ENCODE measurements at places on chromosomes 3 and 15.
A peak's percentile ranks its signal among the peaks of the same experiment; 100 is the strongest.

GRCh38 chr15:82047453-82048400 is 1.9 kb upstream of the MEX3B start:
- DNase-seq = no peak

DNA sequence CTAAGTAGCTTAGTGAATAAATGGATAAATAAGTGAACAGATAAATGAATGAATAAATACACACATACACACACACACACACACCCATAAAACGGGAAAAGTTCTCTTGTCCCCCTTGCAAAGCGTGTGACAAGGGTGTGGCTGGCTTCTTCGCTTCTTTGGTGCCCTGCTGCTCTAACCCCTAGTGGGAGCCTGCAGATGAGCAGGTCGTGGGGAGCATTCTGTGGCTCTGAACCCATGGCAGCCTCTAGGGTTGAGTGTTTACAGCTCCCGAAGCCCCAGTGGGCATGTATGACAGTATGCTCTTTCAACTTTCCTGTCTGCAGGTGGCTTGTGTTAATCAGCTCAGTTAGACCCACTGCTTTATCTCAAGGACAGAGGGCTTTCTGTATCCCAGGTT is 582.3 kb downstream of the EDEM1 start:
- no peak for DNase-seq

DNA sequence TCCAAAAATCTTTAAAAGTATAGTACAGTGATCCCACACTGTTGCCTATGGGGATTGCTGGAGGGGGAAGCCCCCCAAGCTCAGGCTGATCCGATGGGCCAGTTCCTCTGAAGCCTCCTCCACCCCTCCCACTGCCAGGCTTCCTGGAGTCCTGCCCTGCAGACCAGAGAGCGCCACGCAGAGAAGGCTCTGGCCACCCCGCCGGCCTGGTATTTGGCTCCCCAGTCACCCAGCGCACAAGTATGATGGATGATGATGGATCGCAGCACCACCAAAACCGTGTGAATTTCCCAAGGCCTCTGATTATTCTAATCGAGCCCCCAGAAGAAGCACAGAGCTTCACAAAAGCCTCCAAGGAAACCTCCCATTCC is 259.0 kb downstream of the MECOM start:
- no peak for DNase-seq

GRCh38 chr3:109952924-109953323 is 615.6 kb upstream of the DPPA4 start:
- no peak for DNase-seq

DNA sequence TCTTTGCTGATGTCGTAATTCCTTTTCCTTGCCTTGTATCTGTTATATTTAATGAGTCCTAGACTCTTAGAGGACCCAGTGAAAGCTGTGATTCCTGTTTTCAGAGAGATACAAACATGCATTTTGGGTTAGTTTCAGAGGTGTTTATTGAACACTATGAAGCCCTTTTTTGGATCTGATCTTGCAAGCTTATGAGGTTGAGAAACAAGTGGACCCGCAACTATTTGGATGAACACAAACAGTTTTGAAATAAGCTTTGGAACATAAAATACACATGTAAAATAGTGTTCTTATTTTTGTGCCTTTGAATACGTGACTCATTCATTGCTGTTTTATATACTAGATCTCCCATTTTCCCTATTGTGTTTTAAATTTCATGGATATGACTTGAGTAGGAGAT is 33.5 kb downstream of the SNRK start:
- DNase-seq = no peak

DNA sequence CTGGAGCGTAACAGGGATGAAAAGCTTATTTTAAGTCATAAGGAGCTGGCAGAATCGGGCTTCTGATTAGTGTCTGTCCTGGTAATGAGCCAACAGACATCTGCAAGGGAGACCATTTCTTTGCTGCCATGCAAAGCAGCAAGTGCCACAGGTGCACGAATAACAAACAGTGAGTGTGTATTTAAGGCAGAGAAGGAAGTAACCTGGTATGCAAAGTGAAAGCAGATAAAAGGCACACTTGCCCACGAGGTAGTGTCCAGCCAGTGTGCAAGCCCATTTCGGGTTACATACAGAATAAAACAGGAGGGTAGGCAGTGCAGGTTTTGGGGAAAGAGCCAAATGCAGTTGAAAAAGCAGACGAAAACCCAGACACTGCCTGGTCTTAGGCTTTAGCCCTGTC is 1153.7 kb downstream of the SI start:
- no peak for DNase-seq

- no peak for DNase-seq
Observed at GRCh38 chr3:178631950-178632349, 95.7 kb downstream of the KCNMB2 start.

DNA sequence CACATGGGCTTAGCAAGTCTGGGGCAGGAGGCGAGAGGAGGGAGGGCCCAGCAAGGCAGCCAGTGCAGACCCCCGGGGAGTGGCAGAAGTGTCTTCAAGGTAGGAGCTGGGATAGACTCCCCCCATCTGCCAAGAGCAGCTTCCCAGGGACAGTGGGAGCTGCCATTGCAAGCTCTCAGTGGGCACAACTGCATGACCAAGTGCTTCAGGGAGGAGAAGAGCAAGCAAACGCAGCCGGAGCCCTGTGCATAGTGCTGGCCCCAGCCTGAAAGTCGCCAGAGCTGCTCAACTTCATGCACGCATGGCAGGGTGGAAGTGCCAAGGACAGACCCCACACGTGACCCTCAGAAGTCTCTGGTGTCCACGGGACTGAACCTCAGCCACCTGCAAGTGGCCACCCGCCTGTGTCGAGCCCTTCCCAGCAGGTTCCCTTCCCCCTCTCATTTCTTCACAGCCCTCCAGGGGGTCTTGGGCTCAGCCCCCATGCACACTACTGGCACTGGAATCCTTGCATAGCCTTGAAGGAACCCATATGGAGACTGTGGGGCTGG is 89.4 kb downstream of the PLXNA1 start:
- no peak for DNase-seq

- DNase-seq = no peak
Observed at GRCh38 chr3:34995796-34996430, 643.4 kb upstream of the ARPP21 start.

DNA sequence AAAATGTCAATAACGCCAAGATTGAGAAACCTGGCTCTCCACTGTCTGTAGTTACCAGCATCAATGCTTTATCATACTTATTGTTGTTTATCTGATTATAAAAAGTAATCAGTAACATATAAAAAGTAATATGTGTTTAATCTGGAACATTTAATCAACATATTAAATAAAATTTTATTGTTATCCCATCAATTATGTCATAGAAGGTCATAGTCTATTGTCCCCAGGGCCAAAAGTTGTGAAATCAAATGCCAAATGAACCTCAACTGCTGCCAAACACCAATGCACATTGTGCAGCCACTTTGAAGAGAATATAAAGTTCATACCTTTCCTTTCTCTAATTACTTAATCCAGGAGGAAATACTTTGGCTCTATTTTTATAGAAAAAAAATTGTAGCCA is 106.6 kb downstream of the EOMES start:
- DNase-seq = no peak

DNA sequence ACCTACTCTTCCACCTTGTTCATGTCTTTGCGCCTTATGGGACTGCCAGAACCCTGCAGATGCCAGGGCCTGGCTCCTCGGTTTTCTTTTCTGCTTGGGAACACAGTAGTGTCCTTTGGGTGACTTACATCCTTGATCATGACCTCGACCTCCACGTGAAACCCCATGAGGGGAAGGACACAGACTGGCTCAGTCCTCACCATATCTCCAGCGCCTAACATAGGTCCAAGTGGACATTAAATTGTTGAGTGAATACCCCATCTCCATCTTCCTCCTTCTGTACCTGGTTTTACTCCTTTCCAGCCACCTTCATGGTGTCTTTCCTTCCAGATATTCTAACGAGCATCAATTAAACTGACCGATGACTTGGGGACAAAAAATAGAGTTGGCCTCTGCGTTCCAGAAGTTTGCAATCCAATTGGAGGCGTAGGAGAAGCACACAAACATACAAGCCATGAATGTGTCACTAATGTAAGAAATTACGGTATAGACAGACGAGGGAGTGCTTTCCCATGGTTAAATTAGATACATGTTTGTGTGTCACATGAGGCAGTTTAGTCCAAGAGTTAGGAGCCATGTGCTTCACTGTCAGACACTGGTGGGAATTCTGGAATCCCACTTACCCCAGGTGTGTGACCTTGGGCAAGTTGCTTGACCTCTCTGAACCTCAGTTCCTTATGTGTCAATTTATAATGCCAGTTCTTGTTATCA is 907 bp upstream of the HERC1 start:
- DNase-seq = no peak

- DNase-seq = no peak
Observed at GRCh38 chr3:194497799-194498575, 11.2 kb upstream of the ATP13A3 start.

- no peak for DNase-seq
Observed at GRCh38 chr3:34957677-34958076, 681.6 kb upstream of the ARPP21 start.

- no peak for DNase-seq
Observed at GRCh38 chr15:65937476-65937875, 68.2 kb downstream of the RAB11A start.

- DNase-seq = peak; percentile 18
Observed at GRCh38 chr3:99172736-99173657, 271.5 kb upstream of the DCBLD2 start.

DNA sequence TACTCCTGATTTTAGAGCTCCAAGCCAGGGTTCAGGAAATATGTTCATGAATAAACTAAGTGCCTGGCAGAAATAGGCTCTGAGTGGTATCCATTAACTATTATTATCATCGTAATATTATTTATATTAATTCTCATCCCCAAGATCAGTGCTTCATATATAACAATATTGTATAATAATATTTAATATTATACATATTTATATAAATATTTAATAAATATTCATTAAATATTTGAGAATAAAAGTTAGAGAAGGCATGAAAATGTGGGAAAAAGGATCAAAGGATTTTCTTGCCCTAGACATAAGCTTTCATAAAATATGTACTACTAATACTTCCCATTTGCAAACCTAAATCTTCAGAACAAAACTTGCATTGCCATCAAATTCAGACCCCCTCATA is 196.5 kb downstream of the ZMAT3 start:
- DNase-seq = no peak

GRCh38 chr3:106566277-106566676 is 697.5 kb upstream of the CBLB start:
- no peak for DNase-seq

DNA sequence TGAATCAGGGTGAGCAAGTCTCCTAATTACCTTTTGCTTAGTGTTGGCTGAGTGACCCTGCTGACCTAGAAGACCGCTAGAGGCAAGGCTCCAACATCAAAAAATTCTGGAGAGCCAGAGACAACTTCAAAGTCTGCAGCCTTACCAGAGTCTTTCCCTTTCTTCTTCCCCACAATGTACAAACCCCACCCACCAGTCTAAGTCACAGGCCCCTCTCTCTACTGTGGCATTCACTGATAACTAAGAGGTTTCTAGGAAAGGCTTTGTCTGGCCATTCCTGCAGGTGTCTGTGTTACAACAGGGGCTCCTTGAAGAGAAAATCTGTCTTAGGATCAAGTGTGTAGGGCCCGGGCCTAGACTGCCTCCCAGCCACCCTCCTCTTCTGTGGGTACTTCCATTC is 525 bp downstream of the MYH15 start:
- DNase-seq = no peak

DNA sequence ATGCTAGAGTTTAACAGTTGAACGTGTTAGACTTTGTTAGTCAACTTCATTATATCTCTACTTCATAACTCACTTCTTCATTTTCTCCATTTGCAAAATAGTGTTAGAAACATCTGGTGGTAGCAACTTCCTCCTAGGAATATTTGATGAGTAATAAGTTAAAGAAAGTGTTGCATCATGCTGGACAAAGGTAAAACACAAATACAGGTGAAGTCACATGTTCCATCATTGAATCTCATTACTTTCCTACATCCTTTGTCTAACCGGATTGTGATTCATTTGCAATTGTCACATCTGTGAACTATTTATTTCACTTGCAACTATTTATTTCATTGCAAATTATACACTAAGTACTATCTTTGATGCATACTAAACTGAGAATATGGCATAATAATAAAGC is 186.5 kb downstream of the TUSC7 start:
- no peak for DNase-seq

GRCh38 chr15:81255958-81256320 is 59.3 kb downstream of the IL16 start:
- no peak for DNase-seq

- DNase-seq = no peak
Observed at GRCh38 chr3:193637831-193638230, 44.8 kb downstream of the OPA1 start.

GRCh38 chr3:99955773-99956562 is 138.3 kb downstream of the CMSS1 start:
- DNase-seq = no peak

- DNase-seq = no peak
Observed at GRCh38 chr3:136882571-136882970, 20.6 kb downstream of the NCK1 start.

GRCh38 chr3:175105066-175105465 is 245.9 kb downstream of the NAALADL2 start:
- DNase-seq = no peak

- DNase-seq = no peak
Observed at GRCh38 chr3:20083253-20083652, 43.0 kb downstream of the KAT2B start.

- no peak for DNase-seq
Observed at GRCh38 chr3:122481390-122481789, 33.3 kb downstream of the KPNA1 start.

- DNase-seq = no peak
Observed at GRCh38 chr15:58063614-58064013, 1.9 kb downstream of the ALDH1A2 start.

GRCh38 chr3:5568451-5568850 is 380.9 kb downstream of the EDEM1 start:
- no peak for DNase-seq

GRCh38 chr15:63877713-63878271 is 44.0 kb upstream of the HERC1 start:
- no peak for DNase-seq
